ENCODE measurements at places on chromosomes 7 and 10.
A peak's percentile ranks its signal among the peaks of the same experiment; 100 is the strongest.

GRCh38 chr7:117085769-117086463 is 132.6 kb downstream of the ST7 start:
- DNase-seq = no peak

DNA sequence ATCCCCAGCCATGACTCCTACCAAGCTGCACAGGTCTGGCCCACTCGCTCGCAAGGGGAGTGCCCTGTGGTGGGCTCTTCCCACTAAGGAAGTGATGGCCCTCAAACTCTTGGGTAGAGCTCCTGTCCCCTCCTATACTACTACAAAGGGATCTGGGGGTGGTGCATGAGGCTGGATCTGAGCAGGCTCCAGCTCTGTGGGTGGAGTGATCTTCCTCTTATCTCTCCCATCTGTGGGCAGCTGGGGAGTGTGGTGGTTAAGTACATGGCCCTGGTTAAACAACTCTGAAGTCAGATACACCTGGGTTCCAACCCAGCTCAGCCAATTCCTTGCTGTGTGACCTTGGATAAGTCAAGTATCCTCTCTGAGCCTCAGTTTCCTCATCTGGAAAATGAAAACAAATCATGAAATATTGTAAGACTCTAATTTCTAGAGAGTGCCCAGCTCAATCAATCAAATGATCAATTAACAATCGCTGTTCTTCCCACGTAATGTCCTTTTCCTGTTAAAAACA is 17.4 kb downstream of the DDIT4 start:
- DNase-seq = peak; percentile 39

DNA sequence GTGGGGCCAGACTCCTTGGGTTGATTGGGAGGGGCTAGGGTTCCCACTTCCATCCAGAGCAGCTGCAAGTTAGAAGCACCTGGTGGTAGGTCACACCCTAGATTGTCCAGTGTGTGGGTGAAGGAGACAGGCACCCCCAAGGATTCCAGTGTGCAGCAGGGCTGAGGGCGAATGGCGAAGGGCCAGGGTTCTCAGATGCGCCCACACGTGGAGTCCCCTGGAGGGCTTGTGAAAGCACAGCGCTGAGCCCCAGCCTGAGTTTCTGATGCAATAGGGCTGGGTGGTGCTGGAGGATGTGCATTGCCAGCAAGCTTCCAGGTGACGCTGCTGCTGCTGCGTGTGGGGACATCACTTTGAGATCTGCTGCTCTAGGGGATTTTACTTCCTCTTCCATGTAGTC is 25.4 kb downstream of the TBATA start:
- DNase-seq = no peak

GRCh38 chr7:27030393-27031050 is 65.3 kb downstream of the HOXA1 start:
- no peak for DNase-seq

DNA sequence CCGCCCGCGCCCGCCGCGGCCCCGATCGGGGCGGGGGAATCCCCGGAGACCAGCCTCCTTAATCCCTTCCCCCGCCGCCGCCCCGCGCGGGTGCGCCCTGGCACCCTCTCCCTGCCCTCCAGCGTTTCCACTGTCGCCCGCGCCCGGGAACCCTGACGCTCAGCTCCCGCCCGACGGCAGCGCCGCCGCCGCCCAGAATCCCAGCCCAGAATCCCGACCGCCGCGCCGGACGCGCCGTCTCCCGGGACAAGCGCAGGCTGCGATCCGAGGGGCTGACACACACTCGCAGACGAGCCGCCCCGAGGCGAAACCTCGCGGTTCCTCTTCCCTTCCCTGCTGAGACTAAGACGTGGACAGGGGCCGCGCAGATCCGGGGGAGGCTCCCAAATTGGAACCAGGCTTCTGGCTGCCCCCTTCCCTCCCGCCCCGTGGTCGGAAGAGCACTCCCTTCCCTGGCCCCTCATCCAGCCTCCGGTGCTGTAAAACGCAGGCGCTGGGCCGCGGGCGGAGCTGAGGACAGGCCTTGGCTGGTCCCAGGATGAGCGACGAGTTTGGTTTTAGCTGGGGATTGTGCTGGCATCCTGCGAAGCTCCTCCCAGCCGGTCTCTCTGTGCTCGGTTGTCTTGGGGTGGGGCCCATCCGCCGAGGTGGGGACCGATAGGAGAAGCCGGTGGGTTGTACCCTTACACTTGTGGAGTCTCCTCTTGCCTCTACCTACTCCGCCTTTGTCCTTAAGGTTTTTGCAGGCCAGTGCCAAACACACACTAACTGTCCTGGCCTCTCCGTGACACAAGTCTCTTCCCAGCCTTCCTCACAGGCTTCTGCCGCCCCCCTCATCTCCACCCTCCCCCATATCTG is 1.1 kb downstream of the MARVELD1 start:
- no peak for DNase-seq

DNA sequence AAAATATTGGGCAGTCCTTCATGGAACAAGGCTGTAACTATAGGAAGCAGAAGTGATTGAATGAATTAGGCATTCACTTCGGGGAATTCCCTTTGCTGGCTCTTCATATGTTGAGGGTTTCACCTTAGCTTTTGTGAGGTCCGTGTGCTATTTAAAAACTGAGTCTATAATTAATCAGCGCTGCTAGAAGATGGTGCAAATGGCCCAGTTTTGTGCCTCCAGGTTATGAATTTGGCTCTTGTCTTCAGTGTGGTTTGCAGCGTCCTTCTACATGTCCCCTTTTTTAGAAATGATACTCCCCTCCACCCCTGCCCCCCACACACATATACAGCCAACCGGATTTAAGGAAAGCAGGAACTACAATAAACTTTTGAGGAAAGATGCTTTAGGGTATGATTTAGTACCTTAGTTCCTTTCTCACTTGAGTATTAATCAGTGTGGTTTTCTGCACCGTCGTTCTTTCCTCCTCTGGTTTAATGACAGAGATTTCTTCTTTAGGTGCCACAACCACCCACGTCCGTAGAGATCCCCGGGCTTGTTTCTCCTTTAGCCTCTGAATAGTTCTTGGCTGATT is 110.6 kb upstream of the SAMD8 start:
- no peak for DNase-seq

DNA sequence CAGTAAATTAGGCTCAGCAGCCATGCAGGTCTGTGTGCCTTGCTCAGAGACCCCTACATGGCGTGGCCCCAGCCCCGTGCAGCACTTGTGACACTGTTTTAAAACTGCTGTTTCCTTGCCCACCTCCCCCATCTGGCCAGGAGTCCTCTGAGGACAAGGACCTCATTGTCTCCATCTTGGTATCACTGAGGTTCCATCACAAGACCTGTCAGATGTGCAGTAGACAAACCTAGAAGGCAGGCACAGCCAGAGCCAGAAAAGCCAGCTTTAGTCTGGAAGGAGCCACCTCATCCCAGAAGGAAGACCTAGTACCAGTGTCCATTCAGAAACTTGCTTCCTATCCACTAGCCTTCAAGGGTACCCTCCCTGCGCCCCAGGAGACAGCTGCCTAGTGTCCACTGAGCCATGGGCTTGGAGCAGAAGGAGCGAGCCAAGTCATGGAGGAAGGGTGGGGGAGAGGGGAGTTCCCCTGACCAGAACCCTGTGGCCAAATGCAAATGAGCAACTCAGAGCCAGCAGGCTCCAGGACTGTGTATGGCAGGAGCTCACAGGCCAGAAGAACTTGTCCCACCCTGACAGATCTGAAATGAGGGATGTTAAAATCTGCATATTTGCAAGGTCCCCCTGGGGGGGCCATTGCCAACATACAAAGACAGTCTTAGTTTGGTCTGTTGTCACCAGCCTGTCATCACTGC is 176.1 kb downstream of the SH3PXD2A start:
- DNase-seq = no peak
